ENCODE measurements at places on chromosomes 16 and 17. TPM values are rescaled to one million over a fixed set of nuclear protein-coding genes. Genes with fewer than 3 reads are reported as not detected.
A peak's percentile ranks its signal among the peaks of the same experiment; 100 is the strongest.

Gene CNGB1
- polyA plus RNA-seq: not detected

Gene GAS2L2
- 0.15 TPM for polyA plus RNA-seq

Gene KRT39
- not detected for polyA plus RNA-seq

Gene TTLL6
- polyA plus RNA-seq: 0.06 TPM

Gene C16orf89
- polyA plus RNA-seq: 0.28 TPM

Gene PPP1R27
- polyA plus RNA-seq: 0.14 TPM

Gene SUPT6H
- polyA plus RNA-seq: 19.3 TPM

Gene CSH1
- polyA plus RNA-seq: not detected

Gene HEATR3
- polyA plus RNA-seq: 3.8 TPM

Gene NXPH3
- polyA plus RNA-seq: 5.9 TPM

- DNase-seq: no peak
These were observed 6.5 kb downstream of the ADAT1 start for GRCh38 chr16:75616521-75617010.

DNA sequence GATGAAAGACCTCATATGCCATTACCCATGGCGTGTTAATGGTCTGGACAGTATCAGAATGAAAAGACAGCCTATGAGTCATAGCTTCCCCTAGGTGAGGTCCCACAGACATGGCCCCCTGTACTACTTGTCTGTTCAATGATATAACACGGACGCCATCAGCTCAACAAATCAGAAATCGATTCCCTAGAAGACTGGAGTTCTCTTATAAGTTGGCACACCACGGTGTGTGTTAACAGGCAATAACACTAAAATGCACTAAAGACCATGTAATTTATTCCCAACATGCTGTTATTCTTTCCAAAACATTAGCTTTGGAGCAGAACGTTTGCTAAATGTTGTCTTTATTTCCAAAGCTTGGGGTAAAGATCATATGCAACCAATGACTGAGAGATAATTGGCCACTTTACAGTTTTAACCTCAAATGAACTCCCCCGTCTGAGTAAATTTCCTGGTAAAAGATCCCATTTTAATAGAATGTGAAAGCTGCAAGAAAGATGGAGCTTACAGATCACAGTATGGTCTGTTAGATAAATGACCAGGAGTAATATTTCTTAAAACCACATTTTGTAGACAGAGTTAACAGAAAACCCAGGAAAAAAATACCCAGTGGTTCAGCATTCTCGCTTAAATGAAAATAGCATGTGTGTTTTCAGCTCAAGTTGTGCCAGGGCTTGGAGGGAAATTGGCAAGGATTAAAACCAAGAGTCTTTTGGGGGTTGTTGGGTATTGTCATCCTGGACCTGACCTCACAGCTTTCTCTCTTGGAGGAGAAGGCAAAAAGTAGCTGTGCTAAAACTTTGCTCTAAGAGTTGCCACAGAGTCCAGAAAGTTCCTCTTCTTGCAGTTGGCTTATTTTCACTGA lies 65.9 kb downstream of the PCTP start:
- no peak for DNase-seq

DNA sequence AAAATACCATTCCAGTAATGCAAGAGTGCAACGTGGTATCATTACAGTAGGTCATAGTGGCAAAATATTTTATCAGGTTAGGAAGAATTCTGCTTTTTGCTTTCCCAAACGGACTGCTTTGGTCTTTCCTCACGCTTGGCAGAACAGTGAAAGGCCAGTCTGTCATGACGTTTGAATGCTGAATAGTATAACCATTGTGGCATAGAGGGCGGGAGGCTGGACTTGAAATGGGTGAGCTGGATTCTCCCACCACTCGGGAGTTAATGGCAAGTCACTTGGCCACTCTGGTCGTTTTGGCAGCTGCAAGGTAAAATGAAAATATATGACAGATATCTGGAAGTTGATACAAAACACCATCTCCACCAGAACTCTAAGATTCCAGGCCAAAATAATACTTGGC lies 391.2 kb downstream of the MAF start:
- no peak for DNase-seq

DNA sequence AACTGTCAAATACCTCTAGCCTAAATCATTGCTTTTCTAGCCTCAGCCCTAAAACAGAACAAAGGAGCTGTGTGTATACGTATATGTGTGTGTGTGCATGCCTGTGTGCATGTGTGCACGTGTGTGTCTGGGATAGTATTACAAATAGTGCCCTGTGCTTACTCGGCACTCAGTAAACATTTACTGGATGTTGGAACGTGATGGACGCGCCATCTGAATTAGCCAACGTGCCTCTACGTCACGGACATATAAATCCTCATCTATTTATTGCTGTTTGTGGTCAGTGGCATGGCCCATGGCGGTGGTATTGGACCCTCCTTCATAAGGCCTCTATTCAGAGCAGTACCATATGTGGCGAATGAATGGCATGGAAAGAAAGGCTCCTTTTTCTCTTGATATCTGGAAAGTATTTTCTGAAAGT lies 37.5 kb downstream of the WWP2 start:
- DNase-seq: no peak

- no peak for DNase-seq
These were observed 92.7 kb upstream of the NOL11 start for GRCh38 chr17:67624886-67625656.

DNA sequence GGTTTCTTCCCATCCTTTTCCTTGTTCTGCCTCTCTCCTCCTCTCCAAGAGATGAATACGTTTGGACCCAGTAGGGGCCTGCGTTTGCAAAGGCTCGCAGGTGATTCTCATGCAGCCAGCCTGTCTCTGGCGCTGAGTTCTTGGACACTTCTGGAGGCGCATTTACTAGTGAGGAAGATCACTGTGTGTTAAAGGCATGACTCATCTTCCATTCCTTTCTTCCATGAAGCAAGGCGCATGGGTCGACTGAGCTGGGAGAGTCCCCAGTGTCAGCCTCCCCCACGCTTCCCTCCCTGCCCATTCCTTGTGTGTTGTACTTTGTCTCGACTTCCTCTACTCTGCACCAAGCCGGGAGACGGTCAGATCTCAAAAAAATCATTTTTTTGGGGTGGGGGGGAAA lies 159.9 kb upstream of the EEF2KMT start:
- DNase-seq: no peak

DNA sequence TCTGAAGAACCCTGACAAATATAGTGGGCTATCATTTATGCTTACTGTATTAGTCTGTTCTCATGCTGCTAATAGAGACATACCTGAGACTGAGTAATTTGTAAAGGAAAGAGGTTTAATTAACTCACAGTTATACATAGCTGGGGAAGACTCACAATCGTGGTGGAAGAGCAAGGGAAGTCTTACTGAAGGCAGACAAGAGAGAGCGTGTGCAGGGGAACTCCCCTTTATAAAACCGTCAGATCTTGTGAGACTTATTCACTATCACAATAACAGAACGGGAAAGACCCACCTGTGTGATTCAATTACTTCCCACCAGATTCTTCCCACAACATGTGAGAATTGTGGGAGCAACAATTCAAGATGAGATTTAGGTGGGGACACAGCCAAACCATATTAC lies 526.8 kb upstream of the GOT2 start:
- DNase-seq: no peak

DNA sequence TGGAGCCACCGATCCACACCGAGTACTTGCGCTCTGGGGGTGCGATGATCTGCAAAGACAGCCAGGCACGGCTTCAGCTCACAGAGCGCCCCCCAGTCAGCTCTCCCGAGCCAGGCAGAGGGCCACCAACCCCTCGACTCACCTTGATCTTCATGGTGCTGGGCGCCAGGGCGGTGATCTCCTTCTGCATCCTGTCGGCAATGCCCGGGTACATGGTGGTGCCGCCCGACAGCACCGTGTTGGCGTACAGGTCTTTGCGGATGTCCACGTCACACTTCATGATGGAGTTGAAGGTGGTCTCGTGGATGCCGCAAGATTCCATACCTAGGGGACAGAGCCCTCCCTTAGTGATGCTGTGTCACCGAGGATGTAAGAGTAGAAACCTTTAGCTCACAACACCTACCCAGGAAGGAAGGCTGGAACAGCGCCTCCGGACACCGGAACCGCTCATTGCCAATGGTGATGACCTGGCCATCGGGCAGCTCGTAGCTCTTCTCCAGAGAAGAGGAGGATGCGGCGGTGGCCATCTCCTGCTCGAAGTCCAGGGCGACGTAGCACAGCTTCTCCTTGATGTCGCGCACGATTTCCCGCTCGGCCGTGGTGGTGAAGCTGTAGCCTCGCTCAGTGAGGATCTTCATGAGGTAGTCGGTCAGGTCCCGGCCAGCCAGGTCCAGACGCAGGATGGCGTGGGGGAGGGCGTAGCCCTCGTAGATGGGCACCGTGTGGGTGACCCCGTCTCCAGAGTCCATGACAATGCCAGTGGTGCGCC lies 1.6 kb downstream of the ACTG1 start:
- DNase-seq: no peak

DNA sequence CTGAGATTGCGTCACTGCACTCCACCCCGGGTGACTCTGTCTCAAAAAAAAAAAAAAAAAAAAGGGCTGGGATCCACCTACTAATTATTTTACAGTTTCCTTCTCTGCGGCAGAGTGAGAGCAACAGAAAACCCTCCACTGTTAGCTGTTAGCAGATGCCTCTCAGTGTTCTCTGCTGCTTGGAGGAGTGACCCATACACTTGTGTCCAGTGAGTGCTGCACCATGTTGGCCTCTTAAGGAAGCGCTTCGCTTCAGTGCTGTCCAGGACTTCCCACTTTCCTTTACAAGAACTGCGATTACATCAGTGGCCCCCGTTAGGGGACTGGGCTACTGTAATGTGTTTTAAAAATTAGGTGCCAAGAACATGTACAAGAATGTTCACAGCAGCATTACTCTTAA lies 18.4 kb upstream of the CLEC18B start:
- no peak for DNase-seq

GRCh38 chr17:43984521-43984920 lies 19.9 kb upstream of the NAGS start:
- no peak for DNase-seq

GRCh38 chr16:30700491-30700890 lies 1.5 kb downstream of the SRCAP start:
- DNase-seq: peak; percentile 47

DNA sequence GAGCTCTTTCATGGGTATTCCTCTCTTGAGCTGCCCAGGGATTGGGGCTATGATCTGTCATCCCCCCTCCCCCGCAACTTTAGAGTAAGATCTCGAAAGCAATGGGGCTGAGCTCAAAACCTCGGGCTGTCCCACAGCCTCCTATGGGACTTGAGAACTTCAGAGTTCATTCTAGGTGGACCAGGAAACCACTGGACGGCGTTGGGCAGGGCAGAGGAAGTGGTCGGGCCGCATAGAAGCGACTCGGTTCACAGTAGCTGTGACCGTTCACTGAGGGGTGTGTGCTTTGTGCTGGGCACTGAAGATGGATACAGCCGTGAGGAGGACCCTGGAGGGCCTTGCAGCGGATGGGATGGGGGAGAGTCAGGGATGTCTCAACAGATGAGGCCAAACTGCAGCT lies 292.0 kb downstream of the CPPED1 start:
- no peak for DNase-seq

DNA sequence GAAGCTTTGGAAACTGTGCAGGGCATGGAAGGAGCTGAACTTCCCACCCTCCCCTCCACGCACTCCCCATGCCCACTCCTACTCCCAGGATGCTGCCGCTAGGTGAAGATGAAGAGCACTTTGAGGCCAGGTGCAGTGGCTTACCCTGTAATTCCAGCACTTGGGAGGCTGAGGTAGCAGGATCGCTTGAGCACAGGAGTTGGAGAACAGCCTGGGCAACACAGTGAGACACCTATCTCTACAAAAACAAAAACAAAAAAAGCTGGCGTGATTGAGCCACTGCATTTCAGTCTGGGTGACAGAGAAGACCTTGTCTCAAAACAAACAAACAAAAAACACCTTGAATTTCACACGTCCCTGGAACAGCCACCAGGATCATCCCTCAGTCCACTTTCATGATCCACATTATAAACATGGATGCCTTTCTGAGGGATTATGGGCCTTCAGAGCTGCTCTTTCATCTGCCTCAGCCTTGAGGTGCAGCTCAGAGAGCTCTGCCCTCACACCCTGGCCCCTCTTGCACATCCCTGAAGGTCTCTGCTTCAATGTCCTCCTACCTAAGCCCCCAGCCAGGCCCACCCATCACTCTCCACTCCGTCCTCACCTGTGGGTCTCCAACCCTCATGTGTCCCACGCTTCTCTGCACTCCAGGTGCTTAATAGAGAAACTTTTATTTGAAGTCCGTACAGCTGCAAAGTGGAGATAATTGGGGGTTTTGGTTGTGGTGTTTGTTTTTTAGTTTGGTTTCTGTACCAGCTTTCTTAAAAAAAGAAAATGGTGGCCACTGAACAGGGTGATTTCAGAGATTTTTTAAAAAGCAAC lies 25.8 kb downstream of the PHB1 start:
- DNase-seq: no peak

DNA sequence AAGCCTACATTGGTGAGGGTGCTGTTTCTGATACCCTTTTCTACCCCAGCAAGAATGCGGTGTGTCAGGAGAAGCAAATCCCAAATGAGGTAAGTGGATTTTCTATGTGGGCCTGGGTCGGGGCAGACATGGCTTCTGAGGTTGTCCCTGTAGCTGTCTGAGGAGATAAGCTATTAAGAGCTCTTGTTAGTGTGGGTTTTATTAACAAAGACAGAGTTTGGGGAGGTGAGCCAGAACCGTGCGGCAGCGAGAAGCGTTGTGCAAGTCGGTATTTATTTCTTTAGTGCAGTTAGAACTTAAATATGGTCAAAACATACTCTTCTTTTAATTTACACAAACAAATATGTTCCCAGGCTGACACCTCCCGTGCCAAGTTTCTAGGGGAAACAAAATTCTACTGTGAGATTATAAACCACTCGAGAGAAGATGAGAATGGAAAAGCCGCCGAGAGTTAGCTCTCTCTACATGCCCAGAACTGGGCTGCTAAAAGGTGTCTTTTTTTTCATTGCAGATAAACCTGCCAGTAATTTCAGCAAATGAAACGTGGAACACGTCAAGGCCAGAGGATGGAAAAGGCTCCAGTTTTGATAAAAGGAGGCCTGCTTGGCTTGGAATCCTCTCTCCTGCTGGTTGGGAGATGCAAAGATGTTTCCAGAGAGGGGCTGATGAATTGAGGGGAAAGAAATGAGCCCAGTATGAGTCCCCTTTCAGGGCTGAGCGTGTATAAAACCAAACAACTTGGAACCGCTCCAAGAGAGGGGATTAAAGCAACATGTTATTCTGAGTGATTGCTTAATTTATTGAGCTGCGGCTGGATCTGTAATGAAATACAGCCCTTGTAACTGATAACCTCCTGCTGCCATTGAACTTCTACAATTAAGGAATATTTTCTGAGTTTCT lies 254.6 kb downstream of the MRTFB start:
- peak; percentile 30 for DNase-seq

- peak; percentile 21 for DNase-seq
These were observed 787 bp downstream of the CDH11 start for GRCh38 chr16:65120831-65121721.

Measured in heart right ventricle (tissue), 16 donors.